NCI-H2029 (cell line): ENCODE measurements at places on chromosomes 16 and 17.

- DNase-seq = no peak
These were observed 184.6 kb upstream of the WSB1 start for GRCh38 chr17:27109346-27109745.

DNA sequence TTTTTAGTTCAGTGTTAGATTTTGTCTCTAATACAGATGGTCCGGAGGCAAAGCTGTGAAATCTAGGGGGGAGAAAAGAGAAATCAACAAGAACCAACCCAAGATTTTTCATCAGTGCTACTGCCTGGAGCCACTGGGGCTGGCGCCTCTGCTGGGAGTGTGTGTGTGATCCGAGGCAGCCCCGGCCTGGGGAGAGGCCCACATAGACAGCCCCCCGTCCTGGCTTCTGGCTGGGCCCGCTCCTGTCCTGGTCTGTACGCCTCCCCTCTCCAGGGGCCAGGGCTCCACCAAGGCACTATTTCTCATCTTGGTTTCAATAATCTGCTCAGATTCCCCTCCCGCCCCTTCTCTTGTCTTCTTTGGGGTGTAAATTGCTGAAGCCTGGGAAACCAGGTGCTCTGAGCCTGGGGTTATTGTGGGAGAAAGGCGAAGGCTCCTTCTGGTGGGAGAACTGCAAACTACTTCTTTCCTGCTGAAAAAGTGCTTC is 7.8 kb downstream of the BAHCC1 start:
- no peak for DNase-seq

DNA sequence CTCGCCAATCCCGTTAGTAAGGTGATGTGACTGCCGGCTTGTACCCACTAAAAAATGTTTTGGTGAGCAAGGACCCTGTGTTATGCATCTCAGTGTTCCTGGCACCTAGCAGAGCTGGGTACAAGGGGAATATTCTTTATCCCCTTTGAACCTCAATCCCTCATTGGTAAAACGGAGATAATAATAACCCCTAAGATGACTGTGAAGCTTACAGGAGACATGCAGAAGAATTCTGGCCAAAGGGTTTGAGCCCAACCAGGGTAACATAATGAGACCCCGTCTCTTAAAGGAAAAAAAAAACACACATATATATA is 896 bp downstream of the GGA2 start:
- DNase-seq = no peak

DNA sequence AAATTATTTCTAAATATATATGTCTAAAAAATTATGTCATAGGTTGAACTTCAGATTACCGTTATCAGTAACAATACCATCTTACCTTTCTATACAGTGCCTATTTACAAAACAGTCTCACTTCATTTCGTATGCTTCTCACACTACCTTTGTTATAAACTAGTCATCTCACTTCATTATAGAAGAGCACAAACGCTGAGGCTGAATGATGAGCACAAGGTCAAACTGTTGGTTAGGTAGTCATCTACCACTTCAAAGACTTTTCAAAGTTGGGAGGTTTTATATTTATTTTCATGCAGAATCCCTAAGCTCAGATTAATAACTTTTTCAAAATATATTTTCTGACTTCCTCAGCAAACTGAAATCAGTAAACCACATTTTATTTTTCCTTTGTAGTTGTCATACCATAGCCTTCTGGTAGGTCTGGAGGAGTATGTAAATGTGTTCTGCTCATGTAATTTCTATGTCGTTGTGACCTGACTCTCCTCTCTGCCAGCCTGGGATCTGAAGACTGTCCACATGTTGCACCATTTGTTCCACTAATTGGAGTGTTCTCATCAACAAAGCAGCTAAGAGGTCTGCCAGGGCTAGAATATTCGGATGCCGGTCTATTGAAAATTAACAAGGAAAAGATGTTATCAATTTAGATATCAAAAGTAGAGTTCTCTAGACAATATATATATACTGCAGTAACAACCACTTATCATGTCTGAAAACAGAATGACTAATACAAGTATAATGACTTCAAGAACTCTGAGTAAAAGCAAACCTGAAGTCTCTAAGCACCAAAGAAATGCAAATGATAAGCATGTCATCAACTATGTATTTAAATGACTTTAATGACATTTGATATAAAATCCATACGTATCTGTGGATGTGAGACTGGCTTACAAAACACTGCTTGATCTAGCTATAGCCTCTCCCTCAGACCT is 73.9 kb downstream of the CEP95 start:
- no peak for DNase-seq

DNA sequence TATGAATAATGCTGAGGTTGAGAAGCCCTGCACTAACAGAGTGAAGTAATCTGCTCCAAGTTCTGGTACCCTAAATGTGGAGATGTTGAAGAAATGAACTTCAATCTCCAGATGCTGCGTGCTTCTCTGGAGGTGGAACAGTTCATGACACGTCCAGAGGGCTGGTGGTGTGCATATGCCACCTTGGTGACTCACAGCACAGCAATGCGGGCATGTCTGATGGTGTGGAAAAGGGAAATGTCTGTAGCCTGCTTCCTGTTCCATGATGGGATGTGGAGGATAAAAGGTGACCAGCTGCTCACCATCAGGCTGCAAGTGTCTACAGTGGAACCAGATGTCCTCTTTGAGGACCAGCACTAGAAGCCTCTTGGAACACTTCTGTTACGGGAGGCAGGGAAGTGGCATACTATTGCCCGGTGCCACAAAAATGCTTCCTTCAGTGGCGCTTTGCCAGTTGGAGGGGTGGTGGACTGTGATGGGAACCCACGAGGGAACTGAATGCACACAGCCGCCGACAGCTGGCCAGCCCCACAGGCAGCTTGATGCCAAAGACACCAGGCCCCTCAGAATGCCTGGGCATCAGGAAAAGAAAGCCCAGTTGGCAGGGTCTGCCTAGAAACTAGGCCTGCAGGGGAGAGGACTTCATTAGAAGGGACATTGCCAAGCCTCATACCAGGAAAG is 19.9 kb downstream of the SNX11 start:
- DNase-seq = no peak

- DNase-seq = no peak
These were observed 739.9 kb upstream of the SOX9 start for GRCh38 chr17:71380936-71381335.

- DNase-seq = no peak
These were observed 942 bp downstream of the LDAF1 start for GRCh38 chr16:21159281-21159951.

DNA sequence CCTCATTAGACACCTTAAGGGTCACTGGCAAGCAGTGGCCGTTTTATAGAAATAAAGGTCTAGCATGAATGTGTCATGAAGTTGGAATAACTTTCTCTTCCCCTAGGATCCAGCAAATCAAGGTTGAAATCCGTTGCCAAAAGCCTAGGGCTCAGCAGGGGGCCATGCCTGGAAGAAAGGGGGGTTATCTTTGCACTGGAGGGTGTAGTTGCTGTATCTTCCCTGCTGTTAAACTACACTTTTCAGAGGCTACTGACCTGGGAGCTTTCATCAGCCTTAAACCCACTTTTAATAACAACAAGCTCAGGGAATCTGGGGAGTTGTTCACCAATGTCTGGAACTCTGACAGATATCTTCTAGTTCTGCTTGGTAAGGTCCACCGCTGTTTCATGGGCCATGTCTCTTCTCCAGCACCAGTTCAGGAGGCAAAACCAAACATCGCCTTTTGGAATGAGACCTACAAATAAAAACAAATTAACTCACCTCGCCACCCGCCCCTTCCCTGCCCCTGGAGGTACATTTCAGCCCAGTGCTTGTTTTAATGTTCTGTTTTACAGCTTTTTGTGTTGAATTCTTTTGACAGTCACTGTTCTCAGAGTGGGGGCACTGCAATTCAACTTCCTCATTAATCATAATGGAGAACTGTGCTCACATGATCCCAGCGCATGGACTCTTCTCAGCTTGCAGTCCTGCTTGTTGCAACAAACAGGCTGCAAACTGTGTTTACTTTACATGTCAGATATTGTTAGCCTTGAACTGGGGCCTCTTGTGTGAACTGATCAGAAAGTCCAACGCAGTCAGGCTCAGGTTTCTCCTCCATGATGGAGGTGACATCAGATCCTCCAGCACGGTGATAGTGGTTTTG is 508.7 kb downstream of the KCNJ2 start:
- no peak for DNase-seq

DNA sequence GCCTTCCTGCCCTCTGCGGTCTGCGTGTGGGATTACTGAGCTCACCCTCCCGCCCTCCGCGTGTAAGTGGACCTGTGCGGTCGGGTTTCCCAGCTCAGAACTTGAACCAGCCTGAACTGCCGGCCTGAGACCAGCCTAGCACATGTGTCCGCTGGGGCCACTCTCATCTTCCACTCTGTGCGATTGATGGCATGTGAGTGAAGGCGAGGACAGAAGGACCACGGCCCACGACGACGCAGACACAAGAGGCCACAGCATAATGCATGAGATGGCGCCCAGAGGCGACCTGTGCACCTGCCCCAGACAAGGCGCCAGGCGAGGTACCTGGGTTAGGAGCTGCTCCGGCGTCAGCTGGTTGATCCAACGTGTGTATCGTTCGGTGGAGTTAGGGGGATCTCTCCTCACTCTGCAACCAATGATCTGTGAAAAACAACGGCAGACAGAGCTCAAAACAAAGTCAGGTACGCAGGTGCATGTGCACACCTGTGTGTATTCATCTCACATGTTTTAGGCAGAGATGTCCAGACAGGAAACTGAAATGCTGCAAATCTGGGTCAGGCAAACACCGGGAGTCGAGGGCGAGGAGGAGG is 74.5 kb upstream of the METRNL start:
- no peak for DNase-seq

DNA sequence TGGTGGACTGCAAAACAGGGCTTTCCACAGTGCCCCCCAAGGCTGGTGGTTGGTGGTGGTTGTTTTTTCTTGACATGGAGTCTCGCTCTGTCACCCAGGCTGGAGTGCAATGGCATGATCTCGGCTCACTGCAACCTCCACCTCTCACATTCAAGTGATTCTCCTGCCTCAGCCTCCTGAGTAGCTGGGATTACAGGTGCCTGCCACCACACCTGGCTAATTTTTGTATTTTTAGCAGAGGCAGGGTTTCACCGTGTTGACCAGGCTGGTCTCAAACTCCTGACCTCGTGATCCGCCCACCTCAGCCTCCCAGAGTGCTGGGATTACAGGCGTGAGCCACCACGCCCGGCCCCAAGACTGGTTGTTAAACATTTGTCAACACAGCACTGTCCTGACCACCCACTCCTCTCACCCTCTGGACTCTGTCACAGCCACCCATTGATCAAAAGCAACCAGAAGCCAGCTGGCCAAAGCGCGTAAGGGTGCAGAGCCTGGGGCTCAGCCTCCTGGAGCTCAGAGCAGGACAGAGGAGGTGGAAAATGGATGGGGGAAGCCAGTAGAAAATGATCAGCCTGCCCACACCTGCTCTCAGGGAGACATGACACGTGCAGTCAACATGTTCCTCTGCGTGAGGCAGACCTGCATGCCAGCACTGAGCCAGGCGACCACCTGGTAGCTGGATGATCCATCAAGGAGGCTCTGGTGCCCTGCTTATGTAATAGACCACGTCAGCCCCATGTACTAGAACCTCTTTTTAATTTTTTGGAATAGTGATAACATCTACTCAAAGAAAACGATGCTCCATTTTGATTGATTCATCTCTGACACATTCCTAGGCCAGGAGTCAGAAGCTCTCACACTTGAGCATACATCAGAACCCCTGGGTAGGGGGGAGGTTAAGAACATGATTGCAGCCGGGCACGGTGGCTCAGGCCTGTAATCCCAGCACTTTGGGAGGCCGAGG is 14.8 kb upstream of the OSGIN1 start:
- no peak for DNase-seq

GRCh38 chr17:57889892-57890856 is 40.3 kb upstream of the MRPS23 start:
- peak; percentile 56 for DNase-seq

GRCh38 chr16:9778849-9779248 is 403.4 kb downstream of the GRIN2A start:
- DNase-seq = no peak

GRCh38 chr16:11759163-11759834 is 16.6 kb upstream of the TXNDC11 start:
- DNase-seq = peak; percentile 22

DNA sequence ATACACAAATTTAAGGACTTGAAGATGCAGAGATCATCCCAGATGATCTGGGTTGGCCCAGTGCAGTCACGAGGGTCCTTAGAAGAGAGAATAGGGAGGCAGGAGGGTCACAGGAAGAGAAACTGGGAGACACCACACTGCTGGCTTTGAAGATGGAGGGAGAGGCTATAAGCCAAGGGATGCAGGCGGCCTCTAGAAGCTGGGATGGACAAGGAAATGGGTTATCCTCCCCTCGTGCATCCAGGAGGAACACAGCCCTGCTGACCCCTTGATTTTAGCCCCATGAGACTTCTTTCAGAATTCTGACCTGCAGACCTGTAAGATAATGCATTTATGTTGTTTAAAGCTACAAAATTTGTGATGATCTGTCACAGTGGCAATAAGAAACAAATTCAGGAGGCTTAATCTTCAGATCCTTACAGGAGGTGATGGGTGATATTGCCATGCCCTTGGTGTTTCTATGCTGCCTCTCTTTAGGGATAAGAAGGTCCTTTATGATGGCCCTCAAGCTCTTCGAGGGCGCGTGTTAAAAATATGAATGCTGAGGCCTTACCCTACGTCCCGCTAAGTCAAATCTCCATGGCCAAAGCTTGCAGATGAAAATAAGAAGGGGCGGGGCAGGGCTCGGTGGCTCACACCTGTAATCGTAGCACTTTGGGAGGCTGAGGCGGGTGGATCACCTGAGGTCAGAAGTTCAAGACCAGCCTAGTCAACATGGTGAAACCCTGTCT is 1.5 kb upstream of the PRM2 start:
- DNase-seq = no peak

DNA sequence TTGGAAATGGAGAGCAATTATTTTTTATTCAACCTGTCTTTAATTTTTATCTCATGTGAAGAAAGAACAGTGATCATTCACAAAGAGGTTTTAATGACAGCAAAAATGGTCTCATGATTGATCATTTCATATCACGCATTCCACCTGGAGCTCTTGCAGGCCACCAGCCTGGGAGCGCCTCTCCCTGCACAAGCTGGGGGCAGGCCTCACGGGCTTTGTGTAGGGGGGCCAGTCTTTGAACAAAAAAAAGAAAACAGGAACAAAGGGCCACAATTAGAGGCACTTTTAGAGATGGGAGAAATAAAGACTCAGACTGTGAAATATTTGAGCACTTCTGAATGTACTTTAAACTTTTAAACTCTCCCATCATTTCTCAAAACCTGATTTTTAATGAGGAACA is 232.9 kb downstream of the CHD9NB start:
- no peak for DNase-seq
